Gastrocnemius medialis (tissue), 4 donors: ENCODE measurements at places on chromosomes 12 and 14.
A peak's percentile ranks its signal among the peaks of the same experiment; 100 is the strongest.

DNA sequence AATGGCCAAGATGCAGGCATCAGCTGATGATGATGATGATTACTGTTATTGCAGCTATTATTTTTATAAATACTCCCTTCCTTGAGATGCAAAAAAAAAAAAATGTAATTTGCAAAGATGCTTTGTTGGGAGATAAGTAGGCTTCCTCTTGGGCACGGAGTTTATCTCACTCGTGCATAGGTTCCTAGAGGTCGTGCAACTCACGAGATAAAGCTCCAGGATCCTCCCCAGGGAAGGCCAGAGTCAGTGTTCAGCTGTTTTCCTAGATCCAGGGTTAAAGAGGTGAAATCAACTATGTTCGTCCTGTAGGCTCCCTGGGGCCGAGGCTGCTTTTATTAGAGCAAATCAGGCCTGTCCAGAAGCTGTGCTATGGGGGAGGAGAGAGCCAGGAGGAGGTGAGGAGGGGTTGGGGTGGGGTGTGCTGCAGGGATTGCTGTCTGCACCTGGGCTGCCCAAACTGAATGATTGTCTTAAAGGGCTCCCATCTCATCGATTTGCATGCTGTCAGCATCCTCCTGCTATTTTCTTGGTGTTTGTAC lies 270.3 kb downstream of the NRXN3 start:
- DNase-seq = no peak

GRCh38 chr12:107242189-107242588 lies 148.8 kb upstream of the CRY1 start:
- DNase-seq = no peak

DNA sequence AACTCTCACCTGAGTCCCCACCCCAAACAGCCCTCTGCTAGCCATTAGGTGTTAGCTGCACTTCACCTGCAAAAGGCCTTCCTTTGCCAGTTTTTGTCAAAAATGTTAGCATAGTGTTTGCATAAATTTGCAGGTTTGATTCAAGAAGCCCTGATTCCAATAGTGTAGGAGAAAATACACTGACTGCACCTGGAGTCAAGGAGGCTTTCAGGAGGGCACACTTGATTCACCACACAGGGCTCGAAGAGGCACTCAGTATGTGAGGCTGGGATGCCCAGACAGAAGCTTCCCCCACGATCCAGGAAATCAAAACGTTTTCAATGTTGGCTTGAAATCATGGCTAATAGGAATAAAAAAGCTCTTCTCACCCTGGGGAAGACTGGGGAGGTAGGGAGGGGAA lies 40.5 kb upstream of the DDX11 start:
- no peak for DNase-seq

DNA sequence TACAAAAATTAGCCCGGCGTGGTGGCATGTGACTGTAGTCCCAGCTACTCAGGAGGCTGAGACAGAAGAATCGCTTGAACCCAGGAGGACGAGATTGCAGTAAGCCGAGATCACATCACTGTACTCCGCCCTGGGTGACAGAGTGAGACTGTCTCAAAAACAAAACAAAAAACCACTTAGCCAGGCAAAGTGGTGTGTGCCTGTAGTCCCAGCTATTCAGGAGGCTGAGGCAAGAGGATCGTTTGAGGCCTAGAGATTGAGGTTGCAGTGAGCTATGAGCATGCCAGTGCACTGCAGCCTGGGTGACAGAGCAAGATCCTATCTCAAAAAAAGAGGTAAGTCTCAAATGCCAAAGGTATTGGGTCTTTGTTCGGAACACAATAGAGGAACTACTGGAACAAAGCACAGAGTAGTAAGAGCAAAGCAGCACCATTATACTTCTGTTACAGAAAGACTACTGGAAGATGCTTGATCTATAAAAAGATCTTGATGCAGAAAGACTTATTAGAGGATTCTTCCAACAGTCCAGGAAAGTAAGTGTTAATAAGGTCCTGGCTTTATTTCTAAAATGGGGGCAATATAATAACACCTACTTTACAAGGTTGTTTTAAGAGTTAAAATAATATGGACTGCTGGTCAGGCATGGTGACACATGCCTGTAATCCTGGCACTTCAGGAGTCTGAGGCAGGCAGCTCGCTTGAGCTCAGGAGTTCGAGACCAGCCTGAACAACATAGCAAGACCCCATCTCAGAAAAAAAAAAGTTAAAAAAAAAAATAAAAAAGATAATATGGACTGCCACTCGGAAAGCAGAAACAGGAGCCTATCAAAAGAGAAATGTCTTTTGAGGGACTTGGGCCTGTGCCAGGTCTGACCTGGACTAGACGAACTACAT lies 29.9 kb downstream of the BTBD7 start:
- no peak for DNase-seq

- DNase-seq = no peak
These were observed 32.1 kb downstream of the TECPR2 start for GRCh38 chr14:102394717-102395375.

DNA sequence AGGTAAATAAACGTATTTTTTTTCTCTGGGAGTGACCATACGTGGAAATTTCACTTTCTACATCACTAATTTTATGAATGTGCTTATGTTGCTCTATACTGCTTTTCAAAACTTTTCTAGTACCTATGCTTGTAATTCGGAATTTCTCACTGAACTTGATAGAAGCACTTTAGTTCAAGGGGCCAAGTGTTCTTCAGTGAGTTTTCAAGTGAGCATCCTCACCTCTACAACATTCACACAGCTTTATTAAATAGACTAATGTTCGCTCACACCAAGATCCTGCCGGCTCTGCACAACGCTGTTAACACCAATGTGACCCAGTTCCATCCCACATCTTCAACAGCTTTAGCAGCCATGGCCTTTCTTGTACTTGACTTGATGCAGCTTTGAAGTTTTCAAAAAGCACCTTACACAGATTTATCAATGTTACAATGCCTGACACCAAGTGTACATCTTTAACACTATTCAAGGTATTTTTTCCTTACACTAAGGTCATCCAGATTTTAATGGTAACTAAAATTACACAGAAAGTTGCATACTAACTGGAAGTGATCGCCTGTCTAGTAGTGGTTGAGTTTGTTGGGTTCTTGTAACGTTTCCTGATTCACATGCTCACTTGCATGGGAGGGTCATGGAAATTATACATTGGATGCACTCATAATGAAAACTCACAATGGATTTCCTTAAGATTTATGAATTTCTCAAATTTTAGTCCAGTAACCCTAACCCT lies 4.5 kb downstream of the UBC start:
- peak; percentile 31 for DNase-seq

GRCh38 chr14:34113005-34113511 lies 162.2 kb upstream of the EGLN3 start:
- no peak for DNase-seq

DNA sequence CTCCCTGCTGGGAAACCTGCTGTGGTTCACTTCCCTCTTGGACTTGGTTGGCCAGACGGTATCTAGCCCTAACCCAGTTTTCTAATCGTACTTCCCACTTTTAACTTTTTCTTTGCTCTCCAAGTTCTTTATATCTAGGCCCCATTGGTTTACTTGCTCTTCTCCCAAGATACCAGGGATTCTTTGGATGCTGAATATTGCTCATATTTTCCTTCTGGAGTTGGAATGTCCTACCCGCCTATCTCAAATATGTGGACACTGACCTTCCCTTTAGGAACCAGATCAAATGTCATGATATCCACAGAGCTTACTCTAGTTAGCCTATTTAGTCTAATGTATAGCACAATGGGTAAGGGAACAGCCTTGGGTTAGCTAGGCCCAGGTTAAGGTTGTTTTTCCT lies 228.6 kb downstream of the DACT1 start:
- no peak for DNase-seq

GRCh38 chr14:76490735-76491134 lies 114.8 kb downstream of the ESRRB start:
- DNase-seq = no peak

GRCh38 chr12:91355150-91356006 lies 172.8 kb upstream of the DCN start:
- DNase-seq = peak; percentile 39

GRCh38 chr12:90501412-90501811 lies 453.6 kb downstream of the CCER1 start:
- DNase-seq = no peak

DNA sequence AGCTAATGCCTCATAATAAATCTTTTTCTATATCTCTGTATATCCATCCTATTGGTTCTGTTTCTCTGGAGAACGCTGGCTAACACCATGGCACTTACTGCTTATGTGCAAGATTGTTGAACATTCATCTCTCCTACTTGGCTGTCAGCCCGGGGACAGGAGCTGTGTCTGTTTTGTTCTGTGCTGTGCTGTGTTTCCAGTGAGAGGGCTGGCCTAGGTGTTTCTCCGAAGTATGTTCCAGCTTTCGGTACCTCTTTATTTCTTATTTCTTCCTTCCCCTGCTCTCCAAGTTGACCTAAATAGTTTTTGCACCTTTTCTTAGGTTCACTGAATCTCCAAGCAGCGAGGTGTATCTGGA lies 18.8 kb upstream of the NR4A1 start:
- peak; percentile 80 for DNase-seq

GRCh38 chr14:103273145-103273744 lies 60.8 kb upstream of the EIF5 start:
- DNase-seq = no peak

GRCh38 chr14:38616959-38617358 lies 361.1 kb upstream of the CLEC14A start:
- DNase-seq = no peak

DNA sequence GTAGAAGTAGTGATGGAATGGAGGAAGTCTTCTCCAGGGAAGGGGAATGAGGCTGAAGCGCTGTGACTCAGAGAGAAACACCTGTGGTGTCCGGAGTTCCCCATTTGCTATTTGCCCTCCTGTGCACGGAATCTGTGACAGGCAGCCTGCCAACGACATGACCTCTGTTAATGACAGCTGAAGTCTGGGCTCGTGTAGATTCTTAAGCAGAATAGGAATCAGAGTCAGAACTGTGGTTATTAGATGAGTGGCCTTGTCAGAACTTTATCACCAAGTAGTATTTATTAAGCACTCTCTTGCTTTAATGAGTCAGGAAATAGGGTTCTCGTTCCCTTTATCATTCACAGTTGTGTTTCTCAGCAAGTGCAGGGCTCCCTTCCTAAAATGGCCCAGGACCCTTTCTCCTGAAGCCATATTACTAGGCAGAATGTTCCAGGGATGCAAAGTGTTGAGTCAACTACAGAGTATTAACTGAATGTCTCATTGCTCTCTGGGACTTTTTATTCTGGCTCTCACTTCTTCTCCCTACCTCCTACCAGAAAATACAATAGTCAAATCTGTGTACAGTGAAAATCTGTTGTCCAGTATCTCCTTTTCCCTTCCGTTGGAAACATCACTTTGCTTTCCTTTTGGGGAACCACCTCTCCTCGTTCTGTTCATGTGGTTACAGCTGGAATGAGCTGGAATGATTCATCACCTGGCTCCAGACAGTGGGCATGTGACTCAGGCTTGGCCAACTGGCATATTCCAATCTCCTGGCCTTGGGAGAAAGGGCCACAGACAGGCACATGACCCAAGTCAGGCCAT lies 77.8 kb upstream of the MAX start:
- peak; percentile 78 for DNase-seq

DNA sequence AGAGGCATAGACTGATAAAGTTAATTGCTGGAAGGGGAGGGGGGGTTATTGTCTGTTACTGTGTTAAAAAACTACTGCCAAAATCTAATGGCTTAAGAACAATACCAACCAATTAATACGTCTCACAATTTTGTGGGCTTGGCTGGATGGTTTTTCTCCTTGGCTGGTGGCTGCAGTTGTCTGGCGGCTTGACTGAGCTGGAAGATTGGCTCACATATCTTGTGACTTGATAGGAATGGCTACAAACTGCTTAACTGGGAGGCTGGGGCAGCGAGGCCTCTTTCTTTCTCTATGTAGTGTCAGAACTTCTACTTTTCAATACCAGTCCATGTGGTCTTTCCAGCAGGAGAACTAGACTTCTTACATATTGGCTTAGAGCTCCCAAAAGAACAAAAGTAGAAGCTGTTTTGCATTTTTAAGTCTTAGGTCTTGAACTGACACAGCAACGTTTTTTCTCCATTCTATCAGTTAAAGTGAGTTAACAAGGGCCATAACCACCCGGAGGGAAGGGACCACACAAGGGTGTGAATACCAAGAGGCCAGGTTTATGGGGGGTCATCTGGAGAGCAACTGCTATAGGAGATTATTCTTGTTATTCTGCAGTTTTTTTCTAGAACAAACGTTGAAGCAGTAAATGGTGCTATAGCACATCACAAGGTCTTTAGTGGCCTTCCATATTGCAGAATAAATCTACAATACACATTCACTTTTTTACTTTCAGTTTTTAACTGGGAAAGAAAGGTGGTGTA lies 46.9 kb downstream of the ZDHHC17 start:
- no peak for DNase-seq

- DNase-seq = no peak
These were observed 14.5 kb upstream of the GNPTAB start for GRCh38 chr12:101845137-101845711.

DNA sequence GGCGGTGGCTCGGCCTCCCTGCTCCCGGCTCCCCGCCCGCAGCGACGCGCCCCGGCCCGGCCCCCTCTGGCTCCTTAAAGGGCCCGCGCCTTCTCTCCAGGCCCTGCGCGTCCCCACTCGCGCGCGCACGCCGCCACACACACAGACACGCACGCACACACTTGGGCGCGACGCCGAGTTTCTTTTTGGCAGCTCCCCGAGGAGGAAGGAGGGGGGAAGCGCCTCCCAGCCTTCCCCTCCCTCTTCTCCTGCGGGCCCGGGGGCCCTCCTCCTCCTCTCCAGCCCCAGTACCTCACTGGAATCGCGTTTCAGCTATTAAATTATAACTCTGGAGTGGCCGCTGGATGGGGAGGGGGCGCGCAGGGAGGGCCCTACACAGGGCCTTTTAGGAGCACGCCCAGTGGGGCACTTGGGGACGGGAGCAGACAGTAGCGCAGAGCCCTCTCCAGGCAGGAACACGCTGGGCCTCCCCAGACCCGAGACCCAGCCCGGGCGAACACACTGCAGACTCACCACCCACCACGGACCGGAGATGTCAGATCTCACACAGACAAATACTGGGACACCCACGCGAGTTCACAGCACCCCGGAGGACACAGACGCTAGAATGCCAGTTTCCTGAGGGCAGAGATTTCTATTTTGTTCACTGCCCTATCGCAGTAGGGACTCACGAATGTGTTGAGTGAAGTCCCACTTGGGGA lies 411 bp upstream of the NCOR2 start:
- DNase-seq = peak; percentile 86

- DNase-seq = no peak
These were observed 215.1 kb downstream of the LRRK2 start for GRCh38 chr12:40439771-40440492.

DNA sequence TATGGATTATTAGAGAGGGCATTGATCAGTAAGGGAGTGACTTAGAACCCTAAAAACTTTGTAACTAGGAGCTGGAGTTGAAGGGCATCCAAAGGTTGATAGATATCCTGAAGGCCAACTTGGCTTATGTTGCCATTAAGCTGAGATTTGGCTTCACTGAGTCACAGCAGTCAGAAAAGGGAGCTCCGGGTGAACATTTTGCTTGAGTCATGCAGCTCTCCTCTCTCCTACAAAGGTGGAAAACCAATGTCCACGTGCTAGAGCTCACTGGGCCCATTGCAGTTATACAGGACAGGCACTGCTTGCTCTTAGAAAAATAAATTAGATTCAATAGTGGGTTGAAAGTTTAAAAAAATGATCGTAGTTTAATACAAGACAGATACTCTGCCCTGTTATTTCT lies 87.3 kb upstream of the LRIG3 start:
- no peak for DNase-seq
